ENCODE measurements at places on chromosomes 2 and 18.

DNA sequence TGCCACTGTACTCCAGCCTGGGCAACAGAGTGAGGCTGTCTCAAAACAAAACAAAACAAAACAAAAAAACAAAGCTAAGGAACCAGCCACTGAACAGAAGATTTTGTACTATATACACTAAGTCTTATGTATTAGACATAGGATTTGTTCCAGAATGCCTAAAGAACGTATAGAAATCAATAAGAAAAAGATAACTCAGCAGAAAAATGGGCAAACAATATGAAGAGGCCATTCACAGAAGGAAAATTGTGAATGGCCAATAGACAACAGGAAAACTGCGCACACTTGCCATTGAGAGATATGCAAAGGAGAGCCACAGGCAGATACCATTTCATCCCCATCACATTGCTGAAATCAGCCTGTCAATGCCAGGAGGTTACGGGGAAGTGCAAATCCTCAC lies 14.9 kb upstream of the UBE2F start:
- DNase-seq, result no peak

GRCh38 chr2:207883002-207883780 lies 113.5 kb upstream of the FZD5 start:
- DNase-seq, result no peak

GRCh38 chr2:43569921-43570320 lies 25.9 kb downstream of the THADA start:
- DNase-seq, result no peak

DNA sequence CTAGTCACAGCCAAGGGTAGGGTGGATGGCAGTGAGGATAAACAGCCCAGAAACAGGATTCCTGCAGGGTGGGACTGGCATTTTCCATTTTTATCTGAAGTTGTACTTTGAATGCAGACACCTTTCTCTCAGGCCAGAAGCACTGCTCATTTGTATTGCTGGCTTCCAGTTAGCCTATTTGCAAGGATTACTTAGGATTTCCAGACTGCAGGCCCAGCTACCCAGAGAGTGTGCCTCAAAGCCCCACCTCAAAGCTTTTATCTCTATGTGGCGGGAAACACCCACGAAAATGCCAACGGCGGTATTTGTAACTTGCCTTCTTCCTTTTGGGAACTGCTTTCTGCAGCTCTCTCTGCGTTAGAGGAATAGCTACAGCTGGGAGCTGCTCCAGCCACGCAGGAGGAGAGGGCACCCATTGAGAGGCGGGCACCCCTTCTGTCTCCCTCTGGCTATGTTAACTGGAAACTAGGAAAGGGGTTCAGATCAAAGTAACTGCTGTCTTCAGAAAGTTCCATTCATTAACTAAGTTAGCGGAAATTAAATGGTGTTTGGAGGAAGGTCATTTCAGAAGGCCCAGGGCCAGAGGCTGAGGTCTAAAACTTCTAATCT lies 144.9 kb downstream of the TGIF1 start:
- DNase-seq, result no peak

Data from stimulated activated CD8-positive, alpha-beta memory T cell treated with anti-CD3 and anti-CD28 coated beads, Interleukin-4, amount 100 ng/mL, for 4 hours (primary cell).